Activated CD4-positive, alpha-beta T cell treated with anti-CD3 and anti-CD28 coated beads, Interleukin-2, amount 10 ng/mL, durations not matched to agents 7 days and 5 days (primary cell): ENCODE measurements at places on chromosomes 5 and 9.
A peak's percentile ranks its signal among the peaks of the same experiment; 100 is the strongest.

DNA sequence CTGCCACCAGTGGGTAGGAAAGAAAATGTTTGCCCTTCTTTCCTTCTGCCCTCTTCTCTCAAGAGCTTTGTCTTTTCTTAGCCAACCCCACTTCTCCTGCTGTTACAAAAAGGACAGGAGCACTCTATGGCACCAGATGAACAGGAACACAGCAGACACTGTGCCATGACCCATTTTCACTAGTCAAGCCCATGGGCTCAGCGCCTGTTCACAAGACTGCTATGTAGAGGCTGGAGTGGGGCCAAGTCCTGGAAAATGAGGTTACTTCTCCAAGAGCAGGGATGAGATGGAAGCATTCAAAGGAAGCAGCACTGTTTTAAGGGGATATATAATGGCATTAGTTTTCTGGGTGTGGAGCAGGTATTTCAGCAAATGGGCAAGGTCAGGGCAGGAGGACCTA is 46.8 kb upstream of the GRAMD2B start:
- DNase-seq, result no peak

- DNase-seq, result no peak
Observed at GRCh38 chr9:127898433-127899127, 823 bp downstream of the ST6GALNAC6 start.

- DNase-seq, result no peak
Observed at GRCh38 chr5:91777671-91778070, 394.6 kb upstream of the ARRDC3 start.

- peak; percentile 54 for DNase-seq
Observed at GRCh38 chr5:110757118-110757729, 18.4 kb downstream of the SLC25A46 start.

GRCh38 chr9:8924562-8924961 is 1125.0 kb upstream of the DMAC1 start:
- DNase-seq, result no peak

- no peak for DNase-seq
Observed at GRCh38 chr5:74235552-74235951, 405.0 kb downstream of the ENC1 start.

DNA sequence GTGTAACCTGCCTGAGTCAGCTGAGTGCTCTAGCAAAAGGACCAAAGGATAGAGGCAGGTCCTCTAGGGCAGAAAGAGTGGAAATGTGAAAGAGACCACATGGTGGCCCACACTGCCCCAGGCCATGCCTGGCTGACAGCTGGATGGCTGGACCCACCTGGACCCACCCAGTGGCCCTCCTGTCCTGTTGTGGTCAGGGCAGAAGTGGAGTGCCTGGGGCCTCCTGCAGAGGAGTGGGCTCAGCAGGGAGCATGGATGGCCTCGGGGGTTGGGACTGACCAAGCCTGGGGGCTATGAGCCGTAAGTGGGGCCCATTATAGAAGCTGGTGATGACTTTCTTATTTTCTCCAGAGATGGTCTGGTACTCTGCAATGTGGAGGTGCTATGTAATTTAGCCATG is 55.7 kb upstream of the FAM120AOS start:
- no peak for DNase-seq

- no peak for DNase-seq
Observed at GRCh38 chr5:143078313-143078712, 308.1 kb downstream of the ARHGAP26 start.

- DNase-seq, result no peak
Observed at GRCh38 chr9:79559495-79560181, 12.1 kb upstream of the TLE4 start.

- DNase-seq, result peak; percentile 51
Observed at GRCh38 chr5:56154732-56155484, 78.2 kb downstream of the ANKRD55 start.

- DNase-seq, result peak; percentile 61
Observed at GRCh38 chr5:96344678-96345577, 88.1 kb downstream of the PCSK1 start.

- DNase-seq, result no peak
Observed at GRCh38 chr5:112208699-112209615, 210.1 kb downstream of the EPB41L4A start.

DNA sequence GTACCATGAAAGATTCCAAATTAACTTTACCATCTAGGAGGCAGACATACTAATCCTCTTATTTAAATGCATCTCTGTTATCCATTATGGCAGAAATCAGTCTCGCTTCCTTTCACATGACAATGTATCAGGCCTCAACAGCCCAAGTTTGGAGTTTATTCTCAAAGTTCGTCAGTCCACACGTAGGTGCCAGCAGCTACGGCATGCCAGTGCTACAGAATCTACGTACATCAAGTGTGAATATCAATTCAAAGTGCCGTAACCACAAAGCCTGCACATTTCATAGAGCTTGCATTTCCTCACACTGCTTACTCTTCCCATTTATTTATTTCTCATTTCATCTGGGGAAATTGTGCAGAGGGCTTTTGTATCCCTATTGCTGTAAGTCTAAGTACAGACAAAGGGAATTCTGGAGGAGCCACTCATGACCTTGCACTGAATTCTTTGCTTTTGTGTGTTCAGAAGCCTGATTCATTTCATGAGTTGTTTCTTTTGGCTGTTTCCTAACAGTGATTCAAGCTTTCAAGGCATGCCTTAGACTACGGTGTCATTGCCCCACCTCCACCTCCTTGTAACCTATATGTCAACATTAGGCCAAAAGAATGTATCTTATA is 10.0 kb downstream of the ENC1 start:
- DNase-seq, result peak; percentile 14

DNA sequence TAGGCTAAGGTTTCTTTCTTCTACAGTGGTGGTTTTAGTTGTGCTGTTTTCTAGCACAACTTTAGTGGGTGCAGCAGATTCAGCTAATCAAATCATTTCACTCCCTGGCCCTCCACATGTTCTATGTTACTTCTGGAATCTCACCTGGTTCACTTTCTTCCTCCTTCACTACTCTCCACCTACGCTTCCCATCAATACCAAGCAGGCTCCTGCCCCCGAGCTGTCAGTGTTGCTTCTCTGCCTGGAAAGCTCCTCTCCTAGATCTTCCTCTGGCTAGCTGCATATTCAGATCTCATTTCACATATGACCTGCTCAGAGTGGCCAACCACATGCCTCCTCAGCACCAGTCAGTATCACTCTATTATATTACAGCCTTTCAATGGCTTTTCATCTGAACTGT is 19.6 kb upstream of the GABRB2 start:
- DNase-seq, result no peak

GRCh38 chr5:174609116-174609515 is 115.3 kb upstream of the MSX2 start:
- DNase-seq, result no peak

- DNase-seq, result no peak
Observed at GRCh38 chr5:150419630-150420270, 7.0 kb upstream of the CD74 start.

- DNase-seq, result peak; percentile 23
Observed at GRCh38 chr9:108565651-108566378, 290.0 kb downstream of the ACTL7B start.

DNA sequence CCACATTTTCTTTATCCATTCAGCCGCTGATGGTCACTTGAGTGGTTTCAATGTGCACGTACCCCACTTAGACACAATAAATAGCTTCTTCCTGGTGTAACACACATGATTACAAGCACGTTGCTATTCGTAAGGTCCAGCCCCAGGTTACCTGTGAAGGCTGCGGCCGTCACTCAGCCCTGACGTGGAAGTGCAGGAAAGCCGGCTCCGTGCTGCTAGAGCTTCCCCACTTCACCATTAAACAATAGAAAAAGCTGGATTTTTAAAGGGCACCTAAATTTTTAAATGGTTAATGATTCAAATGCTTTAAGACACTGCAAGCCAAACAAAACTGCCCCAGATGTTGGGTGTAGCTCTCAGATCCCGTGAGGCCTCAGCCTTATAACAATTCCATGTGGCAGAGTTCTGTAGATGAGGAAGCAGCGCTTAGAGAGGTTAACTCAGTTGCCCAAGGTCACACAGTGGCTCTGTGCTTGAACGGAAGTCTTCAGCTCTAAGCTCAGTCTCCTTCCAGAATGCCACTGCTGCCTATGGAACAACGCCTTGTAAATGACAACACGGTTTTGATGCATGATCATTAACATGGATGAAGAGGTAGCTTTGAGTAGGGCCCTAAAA is 125.7 kb downstream of the COL23A1 start:
- no peak for DNase-seq

DNA sequence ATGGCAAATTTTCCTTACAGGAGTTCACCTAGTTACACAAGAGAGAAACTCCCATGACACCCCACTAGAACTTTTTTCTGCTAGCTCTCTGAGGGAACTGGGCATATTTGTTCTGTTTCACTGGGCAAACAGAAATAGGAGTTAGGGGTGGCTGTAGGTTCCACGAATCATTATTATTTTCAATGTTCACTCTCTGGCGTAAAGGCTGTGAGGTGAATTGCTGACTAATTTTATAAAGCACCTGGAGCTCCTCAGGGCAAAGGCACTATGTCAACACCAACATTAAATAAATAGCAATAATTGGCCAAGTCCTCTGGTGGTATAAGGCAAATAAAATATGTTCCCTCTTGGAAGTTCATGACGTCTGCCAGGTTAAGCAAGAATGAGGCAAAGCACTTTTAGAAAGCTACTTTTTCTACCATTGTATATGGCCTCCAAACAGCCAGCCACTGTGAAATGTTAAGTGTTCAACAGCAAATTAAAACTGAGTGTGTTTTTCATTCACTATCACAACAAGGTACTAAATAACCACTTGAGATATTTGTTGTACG is 344.6 kb downstream of the PDE4D start:
- no peak for DNase-seq

DNA sequence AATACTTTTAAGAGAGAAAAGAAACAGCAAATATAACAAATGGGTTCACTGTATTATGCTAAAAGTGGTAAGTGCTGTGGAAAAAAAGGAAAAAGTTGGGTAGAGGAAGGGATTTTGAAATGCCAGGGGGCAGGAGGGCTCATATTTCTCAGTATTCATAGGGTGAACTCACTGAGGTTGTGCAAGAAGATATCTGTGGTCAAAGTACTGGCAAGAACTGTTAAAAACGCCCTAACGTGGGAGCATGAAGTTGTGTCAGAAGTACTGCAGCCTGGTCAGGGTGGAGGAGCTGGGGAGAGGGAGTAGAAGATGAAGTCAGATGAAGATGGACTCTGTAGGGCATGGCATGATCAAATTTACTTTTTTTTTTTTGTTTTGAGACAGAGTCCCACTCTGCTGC is 31.2 kb upstream of the SLC28A3 start:
- DNase-seq, result no peak

- no peak for DNase-seq
Observed at GRCh38 chr9:87040410-87041009, 93.2 kb upstream of the GAS1 start.

DNA sequence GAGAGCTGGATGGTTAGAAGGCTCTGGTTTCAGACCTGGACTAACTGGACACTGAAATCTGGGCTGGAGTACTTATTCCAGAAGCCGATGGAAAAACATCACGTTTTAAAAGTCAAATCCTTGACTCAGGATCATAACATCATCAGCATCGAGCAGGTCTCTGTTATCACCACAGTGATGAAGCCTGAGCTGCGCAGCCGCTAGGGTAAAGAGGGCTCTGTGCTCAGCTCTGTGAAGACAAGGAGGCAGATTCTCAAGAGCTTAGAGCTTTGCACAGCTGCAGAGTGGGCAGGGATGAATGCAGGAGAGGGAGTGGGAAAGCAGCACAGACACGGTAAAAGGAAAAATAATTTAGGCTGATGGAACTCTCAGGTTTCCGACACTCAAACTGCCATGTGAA is 208.8 kb upstream of the TAS2R1 start:
- no peak for DNase-seq

- DNase-seq, result no peak
Observed at GRCh38 chr9:125655691-125656410, 51.2 kb downstream of the MAPKAP1 start.

- DNase-seq, result no peak
Observed at GRCh38 chr9:108434036-108434435, 421.8 kb downstream of the ACTL7B start.

DNA sequence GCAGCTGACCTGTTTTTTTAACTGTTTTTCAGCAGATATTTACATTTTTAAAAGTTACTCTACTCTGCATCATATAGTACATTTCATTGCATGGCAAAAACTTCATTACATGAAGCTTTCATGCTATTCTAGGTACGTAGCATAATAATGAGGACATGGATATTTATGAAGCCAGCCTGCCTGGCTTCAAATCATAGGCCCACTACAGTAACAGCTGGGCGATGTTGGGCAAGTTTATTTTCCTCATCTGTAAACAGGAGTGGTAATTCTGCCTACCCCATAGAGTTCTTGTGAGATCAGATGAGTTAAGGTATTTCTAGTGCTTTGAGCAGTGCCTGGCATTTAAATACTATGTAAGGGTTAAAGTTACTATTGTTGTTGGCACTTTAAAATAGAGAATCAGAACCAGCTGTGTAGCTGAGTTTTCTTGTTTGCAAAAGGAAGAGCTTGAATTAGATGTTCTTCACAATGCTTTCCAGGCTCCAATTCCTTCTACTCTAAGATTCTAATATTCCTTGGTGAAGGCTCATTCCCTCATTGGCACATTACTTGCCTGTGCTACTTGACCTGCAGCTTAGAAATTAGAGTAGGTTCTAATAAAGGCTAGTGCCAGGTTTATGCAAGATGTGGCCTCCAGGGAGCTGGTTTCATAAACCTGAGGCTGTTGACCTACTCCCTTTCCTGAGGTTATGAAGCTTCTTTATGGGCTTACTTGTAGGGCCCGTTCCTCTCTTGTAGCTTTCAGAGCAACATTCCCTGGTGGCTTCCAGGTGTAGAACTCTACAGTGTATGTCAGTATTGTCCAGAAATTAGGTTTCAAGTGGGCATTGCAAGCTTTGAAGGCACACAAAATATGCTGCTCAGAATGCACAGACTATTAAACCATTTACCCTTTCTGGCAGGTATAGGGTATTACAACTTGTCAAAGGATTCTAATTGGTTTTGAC is 14.5 kb downstream of the ANP32B start:
- no peak for DNase-seq

- no peak for DNase-seq
Observed at GRCh38 chr5:164893071-164893470, 1387.7 kb downstream of the MAT2B start.

GRCh38 chr5:163094492-163095180 is 342.8 kb upstream of the CCNG1 start:
- no peak for DNase-seq

DNA sequence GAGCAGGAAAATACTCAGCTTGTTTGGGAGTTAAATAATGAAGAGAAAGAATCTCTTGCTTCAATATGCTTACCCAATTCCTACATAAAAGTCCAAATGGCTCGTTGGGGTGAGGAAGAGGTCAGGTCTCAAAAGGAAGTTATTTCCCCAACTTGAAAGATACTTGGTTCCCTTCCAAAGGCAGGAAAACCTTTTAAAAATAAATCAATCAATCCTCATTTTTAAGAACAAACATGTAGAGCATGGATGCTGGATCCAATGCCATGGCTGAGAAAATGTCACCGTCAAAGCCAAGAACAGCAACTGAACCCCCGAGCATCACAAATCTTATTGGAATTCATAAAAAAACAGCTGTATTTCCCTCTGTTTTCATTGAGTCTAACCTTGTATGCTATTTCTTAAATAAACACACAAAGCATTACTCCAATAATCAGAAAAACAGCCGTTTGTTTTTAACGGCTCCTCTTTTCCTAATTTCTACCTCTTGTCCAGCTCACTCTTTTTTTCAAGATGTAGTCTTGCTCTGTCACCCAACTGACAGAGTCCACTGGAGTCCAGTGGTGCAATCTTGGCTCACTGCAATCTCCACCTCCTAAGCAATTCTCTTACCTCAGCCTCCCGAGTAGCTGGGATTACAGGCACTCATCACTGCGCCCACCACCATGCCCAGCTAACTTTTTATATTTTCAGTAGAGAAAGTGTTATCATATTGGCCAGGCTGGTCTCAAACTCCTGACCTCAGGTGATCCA is 140.7 kb downstream of the GNA14 start:
- no peak for DNase-seq
